OCI-LY7 (cell line): ENCODE measurements at places on chromosomes 6 and 20. TPM values are rescaled to one million over a fixed set of nuclear protein-coding genes. Genes with fewer than 3 reads are reported as not detected.
A peak's percentile ranks its signal among the peaks of the same experiment; 100 is the strongest.

NRSN1 gene
- not detected in 2 replicates for total RNA-seq

DNA sequence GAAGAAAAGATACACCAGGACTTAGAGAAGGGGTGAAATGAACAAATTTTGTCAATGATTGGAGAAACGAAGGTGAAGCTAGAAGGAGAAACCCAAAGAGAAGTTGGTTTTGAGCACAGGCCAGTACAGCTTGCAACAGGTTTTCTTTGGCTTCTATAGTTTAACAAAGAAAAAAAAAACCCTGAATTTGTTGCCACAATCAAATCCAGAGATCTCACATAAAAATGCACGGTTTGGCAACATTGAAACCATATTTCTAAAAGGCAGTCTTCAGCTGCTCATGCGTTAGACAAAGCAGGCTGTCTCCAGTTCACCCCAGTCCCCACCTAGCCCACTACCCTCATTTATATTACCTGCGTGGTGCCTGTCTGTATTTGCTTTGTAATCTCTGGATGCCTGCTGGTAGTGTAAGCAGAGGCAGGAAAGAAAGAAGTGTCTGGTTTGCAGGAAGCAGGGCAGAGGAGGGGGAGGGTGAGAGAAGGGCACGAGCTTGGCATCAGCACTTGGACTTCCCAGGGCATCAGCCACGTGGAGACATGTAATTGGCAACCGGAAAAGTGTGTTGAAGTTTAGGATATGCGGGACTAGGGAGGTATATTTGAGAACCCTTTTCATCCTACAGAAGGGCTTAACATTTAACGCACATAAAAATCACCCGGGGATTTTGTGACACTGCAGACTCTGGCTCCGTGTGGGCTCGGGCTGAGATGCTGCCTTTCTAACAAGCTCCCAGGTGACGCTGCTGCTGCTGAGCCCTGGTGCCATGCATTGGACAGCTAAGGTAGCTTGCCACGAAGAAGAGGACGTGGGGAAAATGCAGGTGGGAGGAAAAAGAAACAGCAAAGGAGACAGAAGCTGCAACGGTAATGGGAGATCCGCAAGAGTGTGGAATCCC is 14.4 kb downstream of the PFDN4 start:
- no peak for DNase-seq

- peak; percentile 53 for DNase-seq
Observed at GRCh38 chr6:47446669-47447330, 30.8 kb upstream of the CD2AP start.

DNMT3B gene
- total RNA-seq = 13.8 and 18.1 TPM in 2 replicates

RBM24 gene
- total RNA-seq = not detected in 2 replicates

GRCh38 chr20:23627501-23627900 is 10.3 kb downstream of the CST3 start:
- DNase-seq = no peak

DNAAF9 gene
- total RNA-seq = 0.23 and 0.33 TPM in 2 replicates

GRCh38 chr20:53748821-53749421 is 155.3 kb upstream of the ZNF217 start:
- peak; percentile 34 for DNase-seq

GRCh38 chr6:56752534-56752933 is 109.8 kb upstream of the DST start:
- no peak for DNase-seq

DNA sequence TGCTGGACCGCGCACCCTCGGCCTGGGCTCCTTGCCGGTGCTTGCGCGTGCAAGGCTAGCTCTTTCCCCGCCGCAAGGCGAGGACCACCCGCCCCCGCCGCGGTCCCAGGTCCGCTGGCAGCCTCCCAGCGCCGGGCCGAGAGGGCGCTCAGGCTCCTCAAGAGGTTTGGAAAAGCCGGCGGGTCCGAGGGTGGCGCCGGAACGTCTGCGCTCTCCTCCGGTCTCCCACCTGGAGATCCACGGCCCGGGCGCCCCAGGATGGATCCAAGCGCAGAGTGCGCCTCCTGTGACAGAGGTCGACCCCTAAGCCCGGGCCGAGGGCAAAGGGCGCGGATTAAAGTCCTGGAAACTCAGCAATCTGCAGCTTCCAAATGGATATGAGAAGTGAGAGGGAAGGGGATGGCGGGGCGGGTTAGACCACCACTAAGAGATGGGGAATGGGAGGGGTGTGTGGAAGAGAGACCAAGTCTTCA is 575 bp upstream of the MICAL1 start:
- no peak for DNase-seq

DNA sequence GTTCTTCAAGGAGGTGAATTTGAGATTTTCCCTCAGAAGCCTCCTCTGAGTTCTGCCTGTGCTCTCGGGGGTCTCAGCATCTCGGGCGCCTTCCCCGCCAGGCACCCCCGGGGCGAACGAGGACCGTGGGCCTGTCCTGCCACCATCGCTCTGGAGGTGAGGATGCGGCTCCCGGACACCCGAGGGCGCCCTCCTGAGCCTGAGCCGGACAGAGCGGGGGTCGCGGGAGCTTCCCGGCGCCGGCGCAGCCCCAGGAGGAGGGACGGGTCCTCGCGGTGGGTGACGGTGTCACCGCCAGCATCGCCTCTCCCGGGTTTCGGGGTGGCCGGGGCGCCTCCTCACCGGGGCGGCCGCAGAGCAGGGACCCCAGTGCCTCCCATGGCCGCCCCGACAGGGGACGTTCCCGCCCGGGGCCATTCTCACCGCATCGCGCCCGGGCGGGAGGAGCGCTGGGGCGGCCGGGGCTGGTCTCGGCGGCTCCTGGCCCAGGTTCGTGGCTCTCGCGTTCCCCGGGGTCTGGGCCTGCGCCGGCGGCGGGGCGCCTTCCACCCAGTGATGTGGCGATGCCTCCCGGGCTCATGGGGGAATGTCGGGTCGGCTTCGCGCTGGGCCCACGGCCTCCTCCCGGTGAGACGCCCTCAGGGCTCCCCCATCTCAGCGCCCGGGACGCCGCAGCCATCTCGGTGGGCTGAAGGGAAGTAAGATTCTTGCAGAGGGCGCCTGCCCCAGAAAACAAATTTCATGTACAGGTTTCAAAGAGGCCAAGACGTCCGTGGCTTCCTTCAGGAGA is 210.5 kb downstream of the ERMARD start:
- no peak for DNase-seq

GRCh38 chr20:55936209-55936595 is 69.1 kb downstream of the CBLN4 start:
- DNase-seq = no peak

- DNase-seq = no peak
Observed at GRCh38 chr6:18363746-18364145, 23.4 kb upstream of the RNF144B start.

GRCh38 chr6:75563032-75563431 is 38.6 kb upstream of the SENP6 start:
- DNase-seq = peak; percentile 49

DNA sequence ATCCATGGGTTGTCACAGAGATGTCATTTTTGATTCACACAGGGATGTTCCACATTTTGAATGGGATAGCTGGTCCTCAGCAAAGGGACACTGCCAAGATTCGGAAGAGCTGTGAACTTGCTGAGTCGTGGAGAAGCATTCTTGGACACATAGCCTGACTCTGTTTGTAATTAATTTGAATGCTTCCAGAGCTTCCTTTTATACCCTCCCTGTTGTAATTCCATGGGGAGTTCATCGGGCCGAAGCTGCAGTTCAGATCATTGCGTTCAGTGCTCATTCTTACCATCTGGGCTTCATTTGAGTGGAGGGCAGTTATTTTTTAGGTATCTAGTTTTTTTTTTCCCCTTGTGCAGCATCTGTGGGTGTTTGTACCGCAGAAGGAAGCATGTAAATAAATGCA is 126.5 kb downstream of the SLC24A3 start:
- no peak for DNase-seq
